ENCODE measurements at places on chromosomes 1 and 21.

- no peak for DNase-seq
Measured at GRCh38 chr1:53190210-53190611, 6.4 kb upstream of the CPT2 start.

DNA sequence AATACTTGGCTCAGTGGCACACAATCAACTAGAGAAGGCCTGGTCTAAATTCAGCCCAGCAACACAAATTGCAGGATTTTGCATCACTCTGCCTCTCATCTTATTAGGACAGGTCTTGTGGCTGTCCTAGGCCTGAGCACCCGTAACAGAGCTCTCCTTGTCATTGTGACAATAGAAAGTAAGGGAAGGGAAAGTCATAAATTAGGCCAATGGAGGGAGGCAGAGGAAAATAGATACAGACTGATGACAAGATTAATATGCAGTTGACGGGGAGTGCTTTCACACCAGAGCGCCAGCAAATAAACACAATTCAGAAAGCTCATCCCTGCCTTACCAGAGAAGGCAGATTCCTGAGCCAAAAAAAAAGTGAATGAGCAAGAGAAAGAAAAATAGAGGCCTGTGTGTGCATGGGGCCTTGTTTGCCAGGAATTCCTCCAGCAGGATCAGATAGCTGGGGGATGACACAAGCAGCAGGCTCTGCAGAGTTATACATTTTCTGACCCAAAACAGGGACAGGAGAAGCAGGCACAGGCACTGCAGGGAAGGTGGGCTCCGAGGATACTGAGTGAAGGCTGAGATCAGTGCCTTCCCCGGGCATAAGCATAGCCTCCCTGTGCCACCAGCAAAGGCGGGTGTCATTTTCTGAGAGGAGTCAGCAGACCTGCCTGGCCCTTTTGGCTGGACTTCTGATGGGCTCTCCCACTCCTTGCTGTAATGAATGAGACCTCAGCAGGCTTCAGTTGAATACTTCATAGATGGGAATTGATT is 110.0 kb upstream of the SPAG17 start:
- no peak for DNase-seq

DNA sequence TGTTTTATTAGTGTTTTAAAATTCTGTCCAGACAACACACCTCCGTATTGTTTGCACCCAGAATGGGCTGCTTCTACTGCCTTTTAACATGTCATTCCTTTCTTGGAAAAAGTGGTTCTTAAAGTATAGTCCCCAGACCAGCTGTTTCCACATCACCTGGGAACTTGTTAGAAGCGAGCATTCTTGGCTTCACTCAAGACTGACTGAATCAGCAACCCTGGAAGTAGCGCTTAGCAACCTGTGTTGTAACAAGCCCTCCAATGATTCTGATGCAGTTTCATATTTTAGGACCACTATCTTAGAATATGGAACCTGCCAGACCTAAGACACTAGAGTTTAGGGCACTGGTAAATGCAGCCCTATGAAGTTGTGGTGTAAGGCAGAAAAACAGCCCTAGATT is 6.0 kb upstream of the PPIE start:
- DNase-seq: no peak

GRCh38 chr1:62727656-62728407 is 39.6 kb upstream of the DOCK7 start:
- no peak for DNase-seq

- DNase-seq: no peak
Measured at GRCh38 chr1:176055398-176055797, 151.7 kb downstream of the COP1 start.

DNA sequence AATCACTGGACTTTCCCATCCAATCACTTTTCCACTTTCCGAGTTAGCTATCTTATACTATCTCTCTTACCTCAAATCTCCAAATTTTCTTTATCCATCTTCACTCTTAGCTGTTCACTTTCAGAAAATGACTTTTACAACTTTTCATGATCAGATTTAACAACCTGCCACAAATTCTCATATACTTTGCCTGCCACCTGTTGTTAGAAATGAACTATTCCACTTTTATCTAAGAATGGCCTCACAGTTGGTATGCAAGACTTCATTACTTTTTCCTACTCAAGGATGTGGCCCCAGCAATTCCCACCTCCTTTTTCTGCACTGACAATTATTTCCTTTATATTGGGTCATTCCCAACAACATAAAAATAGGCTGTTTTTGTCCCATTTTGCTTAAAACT is 93.6 kb upstream of the DEPDC1 start:
- no peak for DNase-seq

- DNase-seq: no peak
Measured at GRCh38 chr1:162910161-162910560, 49.2 kb upstream of the CCDC190 start.

- peak; percentile 13 for DNase-seq
Measured at GRCh38 chr1:29519788-29520110, 283.4 kb downstream of the PTPRU start.

DNA sequence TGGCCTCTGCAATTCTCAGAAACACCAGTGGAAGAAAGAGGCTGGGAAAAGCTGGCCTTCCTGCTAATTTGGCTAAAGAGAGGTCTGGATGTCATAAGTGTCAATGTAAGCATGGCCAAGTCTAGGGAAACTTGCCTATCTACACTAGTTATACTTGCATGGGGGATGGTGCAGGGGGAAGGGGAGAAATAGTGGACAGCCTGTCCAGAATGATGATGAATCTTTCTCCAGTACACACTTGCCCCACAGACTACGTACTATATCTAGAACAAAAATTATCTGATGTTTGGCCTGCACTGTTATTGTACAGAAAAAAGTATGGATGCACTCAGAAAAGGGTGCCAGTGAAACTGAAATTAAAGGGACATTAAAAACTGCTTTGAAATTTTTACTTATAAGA is 114.5 kb downstream of the SLC25A24 start:
- DNase-seq: no peak

DNA sequence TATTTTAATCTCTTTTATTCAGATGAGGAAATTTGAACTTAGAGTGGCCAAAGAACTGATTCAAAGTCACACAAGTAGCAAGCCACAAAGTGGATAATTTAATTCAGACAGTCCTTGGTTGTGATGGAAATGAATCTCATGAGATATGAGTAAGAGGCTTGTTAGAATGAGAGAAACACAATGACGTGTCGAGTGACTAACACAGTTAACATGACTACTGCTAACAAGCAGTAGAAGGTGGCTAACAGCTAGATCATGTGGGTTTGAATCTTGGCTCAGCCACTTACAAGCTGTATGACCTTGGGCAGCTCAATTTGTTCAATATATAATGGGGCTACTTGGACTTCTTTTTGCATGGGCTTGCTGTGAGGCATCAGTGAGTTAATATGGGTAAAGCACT is 104.5 kb upstream of the LMO4 start:
- DNase-seq: no peak

- DNase-seq: no peak
Measured at GRCh38 chr1:164064501-164064900, 494.5 kb upstream of the PBX1 start.

- no peak for DNase-seq
Measured at GRCh38 chr1:223849352-223850254, 3.9 kb upstream of the TP53BP2 start.
